ENCODE measurements at places on chromosomes 2 and 18. TPM values are rescaled to one million over a fixed set of nuclear protein-coding genes. Genes with fewer than 3 reads are reported as not detected.

FSHR gene
- not detected for total RNA-seq

PREB gene
- total RNA-seq = 76.6 TPM

ADAM23 gene
- total RNA-seq = 0.18 TPM

PROKR1 gene
- not detected for total RNA-seq

IL1R1 gene
- total RNA-seq = 0.11 TPM

CXCR1 gene
- 1.6 TPM for total RNA-seq

RGPD6 gene
- 12.0 TPM for total RNA-seq

RABL2A gene
- total RNA-seq = 29.6 TPM

SPP2 gene
- total RNA-seq = not detected

SLC40A1 gene
- 6.0 TPM for total RNA-seq

SH3BP4 gene
- total RNA-seq = not detected

SERPINB12 gene
- not detected for total RNA-seq

MARCO gene
- not detected for total RNA-seq

IL36RN gene
- total RNA-seq = not detected

HOXD12 gene
- not detected for total RNA-seq

PPM1G gene
- total RNA-seq = 120 TPM

SERPINB3 gene
- not detected for total RNA-seq

MATN3 gene
- not detected for total RNA-seq

RAB1A gene
- 70.2 TPM for total RNA-seq

OTOF gene
- total RNA-seq = 12.1 TPM

LIMS4 gene
- total RNA-seq = 0.25 TPM

PLCD4 gene
- 0.30 TPM for total RNA-seq

CENPA gene
- 37.9 TPM for total RNA-seq

CREG2 gene
- total RNA-seq = 0.45 TPM

GKN2 gene
- total RNA-seq = not detected

FAM110C gene
- total RNA-seq = 3.3 TPM

GPR35 gene
- 14.9 TPM for total RNA-seq

TUBB6 gene
- 13.0 TPM for total RNA-seq
